ENCODE measurements at places on chromosomes 3 and 15.
A peak's percentile ranks its signal among the peaks of the same experiment; 100 is the strongest.

- no peaks in the 10 kb centered on the region for H3K27me3 ChIP-seq
- DNase-seq: no peak
- H3K36me3 ChIP-seq: no peaks in the 10 kb centered on the region
These were observed 20.5 kb downstream of the MRPS11 start for GRCh38 chr15:88487796-88488523.

GRCh38 chr3:46627078-46627477, 14.8 kb downstream of the FAM240A start:
- no peaks in the 10 kb centered on the region for H3K36me3 ChIP-seq
- no peak overlapping the region for H3K4me3 ChIP-seq
- H3K4me1 ChIP-seq: peaks cover 26% of the 10 kb centered on the region
- H3K27ac ChIP-seq: peak overlapping the region; percentile 72

- H3K4me3 ChIP-seq: no peak overlapping the region
- H3K4me1 ChIP-seq: peaks cover 12% of the 10 kb centered on the region
- H3K27me3 ChIP-seq: no peaks in the 10 kb centered on the region
- H3K36me3 ChIP-seq: no peaks in the 10 kb centered on the region
- H3K27ac ChIP-seq: no peak overlapping the region
- no peak for DNase-seq
These were observed 5.1 kb downstream of the GPR176 start for GRCh38 chr15:39914977-39915376.

GRCh38 chr15:38130740-38131498, 121.7 kb upstream of the SPRED1 start:
- no peaks in the 10 kb centered on the region for H3K27me3 ChIP-seq
- no peak for DNase-seq
- peaks cover 13% of the 10 kb centered on the region for H3K4me1 ChIP-seq
- H3K27ac ChIP-seq: no peak overlapping the region

DNA sequence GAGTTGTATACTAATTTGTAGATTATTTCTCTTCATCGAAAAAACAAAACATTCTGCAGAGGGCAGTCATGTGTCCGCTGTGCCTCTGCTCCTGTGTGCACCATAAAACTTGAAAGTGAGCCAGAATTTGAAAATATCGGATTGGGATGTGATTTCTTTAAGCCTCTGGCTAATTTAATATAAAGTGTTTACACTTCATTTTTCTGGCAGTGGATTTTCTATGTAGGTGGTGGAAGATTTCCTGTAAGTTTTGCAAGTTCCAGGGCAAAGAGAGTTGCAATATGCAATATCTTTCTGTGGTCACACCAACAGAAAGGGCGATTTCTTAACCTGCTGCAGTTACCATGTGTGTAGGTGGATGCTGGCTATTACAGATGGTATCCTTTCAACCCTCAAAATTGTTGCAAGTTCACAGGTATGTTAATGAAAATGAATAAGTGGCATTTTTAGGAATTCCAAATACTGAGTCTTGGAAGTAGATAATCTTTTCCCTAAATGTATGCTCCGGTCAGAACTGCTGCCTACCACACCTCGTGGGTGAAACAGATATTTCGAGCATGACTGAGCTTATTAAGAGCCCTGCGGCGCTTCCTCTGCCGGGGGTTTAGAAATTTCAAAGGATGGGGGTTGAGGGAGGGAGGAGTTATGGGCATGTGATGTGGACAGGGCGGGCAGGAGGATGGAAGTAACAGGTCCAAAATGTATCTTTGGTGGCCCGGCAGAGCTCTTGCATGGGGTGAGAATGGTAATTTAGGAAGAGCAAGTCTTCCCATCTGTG, 134.0 kb downstream of the PGPEP1L start:
- H3K27ac ChIP-seq: no peak overlapping the region
- no peaks in the 10 kb centered on the region for H3K27me3 ChIP-seq
- H3K36me3 ChIP-seq: no peaks in the 10 kb centered on the region

GRCh38 chr15:89041507-89041906, 46.7 kb upstream of the ABHD2 start:
- H3K27ac ChIP-seq: no peak overlapping the region
- no peak for DNase-seq
- no peaks in the 10 kb centered on the region for H3K27me3 ChIP-seq

- DNase-seq: no peak
- H3K27me3 ChIP-seq: no peaks in the 10 kb centered on the region
- H3K27ac ChIP-seq: no peak overlapping the region
- no peaks in the 10 kb centered on the region for H3K36me3 ChIP-seq
These were observed 479.8 kb downstream of the SHQ1 start for GRCh38 chr3:72368331-72368975.

DNA sequence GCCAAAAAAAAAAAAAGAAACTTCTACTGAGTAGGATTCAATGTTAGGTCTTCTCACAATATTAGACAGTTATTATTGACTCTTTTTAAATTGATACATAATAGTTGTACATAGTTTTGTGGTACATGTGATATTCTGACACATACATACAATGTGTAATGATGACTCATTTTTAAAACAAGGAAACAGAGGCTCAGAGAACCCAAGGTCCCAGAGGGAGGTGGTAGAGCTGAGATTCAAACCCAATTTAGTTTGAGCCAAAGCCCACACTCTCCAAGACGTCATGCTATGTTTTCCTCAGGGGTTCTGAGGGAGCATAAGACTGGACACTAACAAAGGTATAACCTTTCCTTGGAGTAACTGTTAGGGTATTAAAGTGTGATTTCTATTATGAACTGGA, 40.6 kb downstream of the MYO5C start:
- no peak overlapping the region for H3K4me3 ChIP-seq
- H3K36me3 ChIP-seq: peaks cover 1% of the 10 kb centered on the region
- H3K4me1 ChIP-seq: peaks cover 5% of the 10 kb centered on the region

- no peak overlapping the region for H3K27ac ChIP-seq
- no peak overlapping the region for H3K4me3 ChIP-seq
- no peaks in the 10 kb centered on the region for H3K4me1 ChIP-seq
- no peaks in the 10 kb centered on the region for H3K36me3 ChIP-seq
These were observed 422.3 kb upstream of the ROBO1 start for GRCh38 chr3:80190051-80190450.

DNA sequence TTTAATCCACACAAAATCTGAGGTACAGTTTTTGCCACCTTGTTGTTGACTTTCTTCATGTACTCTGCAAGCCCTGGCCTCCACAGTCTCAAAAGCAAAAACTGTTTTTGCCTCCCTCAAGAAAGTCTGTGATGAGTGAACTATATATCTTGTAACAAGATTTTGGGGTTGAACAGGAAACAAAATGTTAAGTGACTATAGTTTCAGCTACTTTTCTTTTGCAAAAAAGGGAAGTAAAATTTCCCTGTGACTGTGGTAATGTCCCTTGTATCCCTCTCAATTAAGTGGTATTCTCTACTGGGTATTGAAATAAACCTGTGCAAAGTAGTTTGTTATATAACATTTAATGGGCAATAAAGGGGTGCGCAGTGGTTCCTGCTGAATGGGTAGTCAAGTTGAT, 21.3 kb upstream of the SCAANT1 start:
- no peak overlapping the region for H3K4me3 ChIP-seq
- DNase-seq: no peak
- no peaks in the 10 kb centered on the region for H3K27me3 ChIP-seq
- H3K36me3 ChIP-seq: no peaks in the 10 kb centered on the region
- no peak overlapping the region for H3K27ac ChIP-seq

Data from Caco-2 (cell line).